CD4-positive, alpha-beta memory T cell (primary cell): ENCODE measurements at places on chromosomes 12 and 14.

GRCh38 chr14:24861083-24861630 lies 188.8 kb downstream of the STXBP6 start:
- no peaks in the 10 kb centered on the region for H3K4me1 ChIP-seq
- no peak overlapping the region for H3K4me3 ChIP-seq
- H3K27ac ChIP-seq: no peak overlapping the region

- no peaks in the 10 kb centered on the region for H3K27me3 ChIP-seq
- H3K36me3 ChIP-seq: no peaks in the 10 kb centered on the region
- H3K27ac ChIP-seq: no peak overlapping the region
- H3K4me1 ChIP-seq: no peaks in the 10 kb centered on the region
- H3K4me3 ChIP-seq: no peak overlapping the region
- DNase-seq: no peak
Measured at GRCh38 chr12:131867891-131868675, 26.3 kb upstream of the ULK1 start.

DNA sequence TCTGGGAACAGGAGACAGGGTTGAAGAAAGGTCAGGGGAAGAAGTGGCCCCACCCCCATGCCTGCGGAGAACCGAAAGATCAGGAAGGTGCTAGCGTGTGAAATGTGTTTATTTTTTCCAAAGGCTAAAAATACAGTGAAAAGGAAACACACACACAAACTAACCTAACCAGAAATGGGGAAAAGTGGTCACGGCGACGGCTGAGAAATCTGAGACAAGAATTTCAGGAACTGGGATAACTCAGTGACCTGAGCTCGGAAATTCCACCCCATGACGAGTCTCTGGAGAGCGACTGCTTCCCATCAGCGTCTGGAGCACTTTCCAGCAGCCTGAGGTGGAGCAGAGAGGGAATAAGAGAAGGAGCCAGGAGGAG lies 16.6 kb upstream of the RND1 start:
- no peak overlapping the region for H3K27ac ChIP-seq
- DNase-seq: no peak
- H3K4me1 ChIP-seq: no peaks in the 10 kb centered on the region
- no peak overlapping the region for H3K4me3 ChIP-seq
- H3K27me3 ChIP-seq: no peaks in the 10 kb centered on the region
- no peaks in the 10 kb centered on the region for H3K36me3 ChIP-seq

- H3K27me3 ChIP-seq: peaks cover 8% of the 10 kb centered on the region
- H3K4me1 ChIP-seq: no peaks in the 10 kb centered on the region
- no peak overlapping the region for H3K27ac ChIP-seq
Measured at GRCh38 chr12:52225752-52226151, 7.3 kb upstream of the KRT7 start.

DNA sequence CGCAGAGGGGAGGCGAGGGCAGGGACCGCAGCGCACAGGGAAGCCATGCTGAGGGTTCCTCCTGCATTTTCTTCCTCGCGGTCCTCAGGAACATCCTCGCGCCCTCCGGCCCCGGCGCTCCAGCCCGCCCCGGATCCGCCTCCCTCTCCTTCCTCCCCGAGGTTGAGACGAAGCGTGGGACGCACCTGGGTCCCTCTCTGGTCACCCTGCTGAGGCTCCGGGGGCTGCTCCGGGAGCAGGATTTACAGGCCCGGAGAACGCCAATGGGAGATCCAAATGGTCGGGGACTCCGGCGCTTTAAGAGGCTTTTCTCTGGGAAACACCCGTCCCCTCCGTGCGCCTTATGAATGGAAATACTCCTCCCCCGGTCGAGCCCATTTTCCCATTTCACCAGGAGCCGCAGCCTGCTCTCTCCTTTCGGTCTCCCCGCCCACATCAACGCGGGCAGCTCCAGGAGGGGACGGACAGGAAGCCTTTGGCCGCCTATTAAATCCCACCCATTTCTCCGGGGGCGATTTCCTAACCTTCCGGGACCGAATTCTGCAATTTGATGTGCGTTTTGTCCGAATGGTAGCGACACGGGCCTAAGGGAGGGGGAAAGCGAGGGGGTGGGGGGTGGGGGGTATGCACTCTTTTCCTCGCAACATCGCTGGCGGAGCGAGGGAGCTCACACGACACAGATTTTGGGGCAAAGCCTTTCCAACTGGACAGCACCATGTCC lies at the start of gene UNC79:
Gene UNC79 (plus strand): TSS at position 625 of the 721 bp plus-strand sequence. CDS start 91 bp downstream, at position 716.
- no peaks in the 10 kb centered on the region for H3K4me1 ChIP-seq
- H3K4me3 ChIP-seq: no peak within 1 kb of the TSS
- DNase-seq: no peak
- no peak within 1 kb of the TSS for H3K27ac ChIP-seq

DNA sequence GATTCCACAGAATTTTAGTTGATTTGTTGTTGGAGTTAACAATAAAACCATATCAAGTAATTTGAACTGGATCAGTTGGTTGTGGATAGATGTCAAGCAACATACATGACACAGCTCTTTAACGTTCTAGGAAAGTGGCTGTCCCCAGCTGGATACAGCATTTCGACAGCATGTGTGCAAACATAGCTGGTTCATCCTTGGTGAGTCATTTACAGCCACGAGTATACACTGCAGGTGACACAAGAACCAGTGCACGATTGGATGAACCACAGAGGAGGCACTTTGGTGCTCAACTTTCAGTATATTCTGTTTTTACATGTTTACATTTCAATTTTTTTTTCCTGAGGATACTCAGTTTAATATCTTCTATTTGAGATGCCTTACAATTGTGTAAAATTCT lies 242.4 kb downstream of the TMEM117 start:
- H3K27ac ChIP-seq: no peak overlapping the region
- H3K4me1 ChIP-seq: no peaks in the 10 kb centered on the region
- no peak overlapping the region for H3K4me3 ChIP-seq
- no peak for DNase-seq

DNA sequence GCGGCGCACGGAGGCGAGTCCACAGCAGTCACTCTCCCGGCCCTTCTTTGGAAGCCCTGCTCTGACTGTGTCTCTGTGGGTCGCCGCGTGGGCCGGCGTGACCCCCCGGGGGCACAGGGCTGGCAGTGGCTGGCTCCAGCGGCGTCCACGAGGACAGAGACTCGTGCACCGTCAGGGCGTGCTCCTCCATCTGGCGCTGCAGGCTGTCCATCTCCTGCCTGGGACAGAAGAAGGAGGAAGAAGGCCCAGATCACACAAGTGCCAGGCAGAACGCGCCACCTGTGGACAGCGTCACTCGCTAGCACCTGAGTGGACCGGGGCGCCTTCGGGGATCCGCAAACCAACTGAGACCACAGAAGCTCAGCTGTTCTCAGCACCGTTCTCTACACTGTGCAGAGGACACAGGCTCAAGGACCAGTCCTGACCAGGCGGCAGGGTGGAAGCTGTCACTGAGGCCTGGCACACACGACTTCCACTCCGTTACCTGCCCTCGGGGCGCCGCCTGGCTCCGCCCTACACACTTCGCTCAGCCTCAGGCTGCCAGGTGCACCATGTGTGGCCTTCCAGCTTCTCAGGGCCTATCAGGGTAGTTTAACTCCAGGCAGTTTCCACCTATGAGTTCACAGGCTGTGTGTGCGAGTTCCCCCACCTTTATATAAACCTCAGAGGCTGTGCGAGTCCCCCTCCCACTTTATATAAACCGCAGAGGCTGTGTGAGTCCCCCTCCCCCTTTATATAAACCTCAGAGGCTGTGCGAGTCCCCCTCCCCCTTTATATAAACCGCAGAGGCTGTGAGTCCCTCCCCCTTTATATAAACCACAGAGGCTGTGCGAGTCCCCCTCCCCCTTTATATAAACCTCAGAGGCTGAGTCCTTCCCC lies 11.7 kb upstream of the ANKLE2 start:
- no peaks in the 10 kb centered on the region for H3K27me3 ChIP-seq
- no peak overlapping the region for H3K4me3 ChIP-seq
- no peak for DNase-seq
- no peak overlapping the region for H3K27ac ChIP-seq
- peaks cover 31% of the 10 kb centered on the region for H3K36me3 ChIP-seq

DNA sequence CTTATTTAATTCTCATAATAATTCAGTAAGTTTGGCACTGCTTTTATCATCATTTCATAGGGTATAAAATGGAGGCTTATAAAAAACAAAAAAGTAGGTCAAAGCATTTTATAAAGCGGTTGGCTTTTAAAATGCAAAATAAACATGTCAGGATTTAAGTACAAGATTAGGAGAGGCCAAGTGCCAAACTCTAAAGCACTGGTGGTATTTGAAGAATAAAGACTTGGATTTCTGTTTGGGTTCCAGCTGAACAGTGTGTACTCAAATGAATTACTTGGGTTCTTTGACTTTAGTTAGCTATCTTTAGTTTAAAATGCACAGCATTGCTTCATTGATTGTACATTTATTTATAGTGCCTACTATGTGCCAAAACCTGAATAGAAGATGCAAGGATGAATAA lies 966.6 kb upstream of the SEL1L start:
- H3K4me3 ChIP-seq: no peak overlapping the region
- DNase-seq: no peak
- no peak overlapping the region for H3K27ac ChIP-seq

- no peaks in the 10 kb centered on the region for H3K4me1 ChIP-seq
- H3K4me3 ChIP-seq: no peak overlapping the region
- H3K36me3 ChIP-seq: no peaks in the 10 kb centered on the region
- no peak overlapping the region for H3K27ac ChIP-seq
- no peaks in the 10 kb centered on the region for H3K27me3 ChIP-seq
- DNase-seq: no peak
Measured at GRCh38 chr12:5308996-5309395, 122.9 kb upstream of the NTF3 start.

GRCh38 chr14:102594514-102595175 lies 2.2 kb downstream of the RCOR1 start:
- H3K4me1 ChIP-seq: peaks cover 25% of the 10 kb centered on the region
- DNase-seq: peak; percentile 54
- H3K36me3 ChIP-seq: no peaks in the 10 kb centered on the region
- H3K27me3 ChIP-seq: no peaks in the 10 kb centered on the region
- H3K27ac ChIP-seq: no peak overlapping the region
- H3K4me3 ChIP-seq: no peak overlapping the region

- no peak overlapping the region for H3K27ac ChIP-seq
- H3K4me3 ChIP-seq: no peak overlapping the region
- H3K36me3 ChIP-seq: no peaks in the 10 kb centered on the region
Measured at GRCh38 chr14:23615856-23616255, 20.3 kb upstream of the DHRS2 start.

DNA sequence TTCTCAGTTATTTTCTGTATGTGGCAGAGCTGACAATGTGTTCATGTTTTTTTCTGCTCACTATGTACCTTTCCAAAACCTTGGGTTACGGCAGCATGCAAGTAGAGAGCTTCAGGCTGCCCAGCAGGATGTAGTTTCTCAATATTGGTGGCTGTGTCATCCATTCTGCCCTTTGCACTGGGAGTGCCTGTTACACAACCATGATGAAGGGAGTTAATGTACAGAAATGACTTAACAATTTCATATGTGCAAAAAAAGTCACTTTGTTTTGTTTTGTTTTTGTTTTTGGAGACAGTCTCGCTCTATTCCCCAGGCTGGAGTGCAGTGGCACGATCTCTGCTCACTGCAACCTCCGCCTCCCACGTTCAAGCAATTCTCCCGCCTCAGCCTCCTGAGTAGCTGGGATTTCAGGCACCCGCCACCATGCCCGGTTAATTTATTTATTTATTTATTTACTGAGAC lies 6.1 kb upstream of the CNIH1 start:
- no peaks in the 10 kb centered on the region for H3K36me3 ChIP-seq
- no peak overlapping the region for H3K4me3 ChIP-seq
- no peaks in the 10 kb centered on the region for H3K27me3 ChIP-seq
- no peak for DNase-seq
- H3K4me1 ChIP-seq: peaks cover under 1% of the 10 kb centered on the region
- no peak overlapping the region for H3K27ac ChIP-seq

GRCh38 chr14:87260460-87260859 lies 732.5 kb downstream of the GALC start:
- H3K27me3 ChIP-seq: no peaks in the 10 kb centered on the region
- no peak overlapping the region for H3K4me3 ChIP-seq
- DNase-seq: no peak
- H3K4me1 ChIP-seq: no peaks in the 10 kb centered on the region

- H3K4me1 ChIP-seq: peaks cover 3% of the 10 kb centered on the region
- no peak overlapping the region for H3K27ac ChIP-seq
- no peaks in the 10 kb centered on the region for H3K27me3 ChIP-seq
- no peak overlapping the region for H3K4me3 ChIP-seq
Measured at GRCh38 chr14:99628887-99629618, 15.9 kb upstream of the HHIPL1 start.

DNA sequence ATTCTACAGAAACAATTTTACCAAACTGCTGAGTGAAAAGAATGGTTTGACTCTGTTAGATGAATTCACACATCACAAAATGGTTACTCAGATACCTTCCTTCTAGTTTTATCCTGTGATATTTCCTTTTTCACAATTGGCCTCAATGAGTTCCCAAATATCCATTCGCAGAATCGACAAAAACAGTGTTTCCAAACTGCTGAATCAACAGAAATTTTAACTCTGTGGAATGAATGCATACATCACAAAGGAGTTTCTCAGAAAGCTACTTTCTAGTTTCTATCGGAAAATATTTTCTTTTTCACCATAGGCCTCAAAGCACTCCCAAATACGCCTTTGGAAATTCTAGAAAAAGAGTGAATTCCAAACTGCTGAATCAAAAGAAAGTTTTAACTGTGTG lies 525.0 kb downstream of the ALG10 start:
- H3K27ac ChIP-seq: no peak overlapping the region
- no peaks in the 10 kb centered on the region for H3K4me1 ChIP-seq
- H3K27me3 ChIP-seq: no peaks in the 10 kb centered on the region
- no peak for DNase-seq
- no peak overlapping the region for H3K4me3 ChIP-seq

DNA sequence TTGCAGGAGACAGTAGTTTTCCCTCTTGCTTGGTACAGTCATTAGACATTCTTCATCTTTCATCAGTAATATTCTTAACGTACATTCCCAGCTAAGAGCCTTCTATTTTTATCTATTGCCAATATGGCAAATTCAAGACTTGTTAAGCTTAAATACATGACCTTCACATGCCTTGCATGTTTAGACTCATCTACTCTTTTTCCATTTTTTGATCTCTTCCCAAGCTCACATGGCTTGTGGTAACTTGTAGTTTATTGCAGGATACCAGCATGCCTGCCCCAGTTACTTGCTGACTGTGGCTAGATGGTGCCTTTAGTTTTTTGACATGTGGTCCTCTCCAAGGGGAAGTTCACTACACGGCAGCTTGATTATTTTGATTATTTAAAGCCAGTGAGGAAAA lies 729.0 kb downstream of the SLC6A15 start:
- no peak overlapping the region for H3K27ac ChIP-seq
- no peak overlapping the region for H3K4me3 ChIP-seq
- H3K27me3 ChIP-seq: no peaks in the 10 kb centered on the region
- H3K4me1 ChIP-seq: no peaks in the 10 kb centered on the region
- no peak for DNase-seq

- no peak for DNase-seq
- peaks cover 58% of the 10 kb centered on the region for H3K36me3 ChIP-seq
- H3K27me3 ChIP-seq: no peaks in the 10 kb centered on the region
- no peak overlapping the region for H3K4me3 ChIP-seq
- H3K27ac ChIP-seq: no peak overlapping the region
Measured at GRCh38 chr14:64117671-64118402, 176.3 kb downstream of the ESR2 start.

- no peak overlapping the region for H3K27ac ChIP-seq
- H3K27me3 ChIP-seq: no peaks in the 10 kb centered on the region
- H3K4me3 ChIP-seq: no peak overlapping the region
- no peaks in the 10 kb centered on the region for H3K4me1 ChIP-seq
- H3K36me3 ChIP-seq: no peaks in the 10 kb centered on the region
- no peak for DNase-seq
Measured at GRCh38 chr12:75366629-75367028, 24.3 kb upstream of the GLIPR1L2 start.
